ENCODE measurements at places on chromosomes 1 and 21.

DNA sequence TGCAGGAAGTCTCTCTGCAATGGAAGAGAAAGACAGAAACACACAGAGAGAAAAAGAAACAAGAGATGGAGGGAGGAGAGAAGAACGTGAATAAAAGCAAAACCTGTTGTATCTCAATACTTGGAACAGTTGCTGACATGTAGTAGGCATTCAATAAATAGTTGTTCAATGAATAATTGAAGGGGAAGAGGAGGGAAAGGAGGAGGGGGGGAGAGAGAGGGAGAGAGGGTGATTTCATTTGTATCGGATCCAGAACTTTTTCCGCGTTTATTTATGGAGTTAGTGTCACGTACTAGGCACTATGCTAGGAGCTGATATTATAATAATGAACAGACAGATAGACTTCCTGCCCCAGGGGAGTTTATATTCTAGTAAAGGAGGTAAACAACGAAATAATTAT is 144.1 kb downstream of the OMA1 start:
- DNase-seq = no peak

GRCh38 chr1:115469703-115470476 is 131.8 kb upstream of the NGF start:
- DNase-seq = peak; percentile 10

- DNase-seq = no peak
These were observed 67.4 kb upstream of the PLA2G4A start for GRCh38 chr1:186761358-186761757.

- DNase-seq = no peak
These were observed 181.2 kb upstream of the RAB4A start for GRCh38 chr1:229089586-229090208.

DNA sequence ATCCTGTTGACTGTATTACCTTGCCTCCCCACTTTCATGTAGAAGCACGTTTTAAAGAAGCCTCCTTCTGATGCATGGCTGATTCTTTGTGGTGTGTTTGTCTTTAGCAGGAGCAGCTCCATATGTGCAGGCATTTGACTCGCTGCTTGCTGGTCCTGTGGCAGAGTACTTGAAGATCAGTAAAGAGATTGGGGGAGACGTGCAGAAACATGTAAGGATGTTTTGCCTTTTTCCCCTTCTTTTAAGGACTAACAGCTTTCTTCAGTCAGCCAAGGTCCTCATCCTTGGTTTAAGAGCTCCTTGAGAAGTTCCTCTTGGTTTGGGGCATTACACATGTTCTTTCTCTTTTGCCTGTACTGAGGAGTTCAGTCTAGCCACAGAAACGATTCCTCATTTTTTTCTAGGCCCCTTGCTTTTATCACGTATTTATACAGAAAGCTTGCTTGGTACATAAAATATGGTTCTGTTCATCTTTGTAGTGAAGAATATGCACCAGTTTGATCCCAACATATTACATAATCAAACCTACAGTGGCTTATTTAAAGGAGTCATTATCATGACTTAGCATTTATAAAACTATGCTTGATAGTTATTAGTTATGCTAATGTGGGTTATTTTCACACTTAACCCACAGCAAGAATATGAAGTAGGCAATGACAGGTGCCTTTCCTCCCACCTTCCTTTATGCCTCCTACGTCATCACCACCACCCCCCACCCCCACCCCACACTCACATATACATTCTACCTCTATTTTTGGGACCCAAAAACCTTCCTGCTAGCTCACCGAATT is 19.6 kb downstream of the CAP1 start:
- no peak for DNase-seq

- no peak for DNase-seq
These were observed 149.4 kb downstream of the SLC45A1 start for GRCh38 chr1:8467308-8467707.

DNA sequence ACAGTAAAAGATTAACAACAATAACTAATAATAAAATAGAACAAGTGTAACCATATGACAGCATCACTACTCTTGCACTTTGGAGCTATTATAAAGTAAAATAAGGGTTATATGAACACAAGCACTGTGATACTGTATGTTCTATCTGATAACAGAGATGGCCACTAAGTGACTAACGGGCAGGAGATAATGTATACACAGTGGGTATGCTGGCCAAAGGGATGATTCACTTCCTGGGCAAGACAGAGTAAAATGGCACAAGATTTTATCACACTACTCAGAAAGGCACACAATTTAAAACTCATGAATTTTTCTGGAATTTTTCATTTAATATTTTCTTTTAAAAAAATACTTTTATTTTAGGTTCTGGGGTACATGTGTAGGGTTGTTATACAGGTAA is 12.3 kb downstream of the SLC9C2 start:
- DNase-seq = no peak

DNA sequence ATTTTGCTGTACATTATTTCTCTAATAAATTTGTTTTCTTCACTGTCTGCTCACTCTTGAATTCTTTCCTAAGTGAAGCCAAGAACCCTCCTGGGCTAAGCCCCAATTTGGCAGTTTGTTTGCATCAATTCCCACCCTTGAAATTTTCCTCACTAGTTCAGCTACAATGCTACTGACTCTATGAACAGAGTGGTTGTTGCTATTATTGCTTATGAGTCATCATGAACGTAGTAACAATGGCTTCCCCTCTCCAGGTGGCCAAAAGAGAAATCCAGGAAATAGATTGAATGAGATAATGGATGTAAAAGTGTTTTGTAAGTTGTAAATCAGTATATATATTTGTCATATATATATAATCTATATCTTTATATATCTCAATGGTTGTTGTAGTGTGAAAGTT is 193.0 kb downstream of the URB2 start:
- no peak for DNase-seq

DNA sequence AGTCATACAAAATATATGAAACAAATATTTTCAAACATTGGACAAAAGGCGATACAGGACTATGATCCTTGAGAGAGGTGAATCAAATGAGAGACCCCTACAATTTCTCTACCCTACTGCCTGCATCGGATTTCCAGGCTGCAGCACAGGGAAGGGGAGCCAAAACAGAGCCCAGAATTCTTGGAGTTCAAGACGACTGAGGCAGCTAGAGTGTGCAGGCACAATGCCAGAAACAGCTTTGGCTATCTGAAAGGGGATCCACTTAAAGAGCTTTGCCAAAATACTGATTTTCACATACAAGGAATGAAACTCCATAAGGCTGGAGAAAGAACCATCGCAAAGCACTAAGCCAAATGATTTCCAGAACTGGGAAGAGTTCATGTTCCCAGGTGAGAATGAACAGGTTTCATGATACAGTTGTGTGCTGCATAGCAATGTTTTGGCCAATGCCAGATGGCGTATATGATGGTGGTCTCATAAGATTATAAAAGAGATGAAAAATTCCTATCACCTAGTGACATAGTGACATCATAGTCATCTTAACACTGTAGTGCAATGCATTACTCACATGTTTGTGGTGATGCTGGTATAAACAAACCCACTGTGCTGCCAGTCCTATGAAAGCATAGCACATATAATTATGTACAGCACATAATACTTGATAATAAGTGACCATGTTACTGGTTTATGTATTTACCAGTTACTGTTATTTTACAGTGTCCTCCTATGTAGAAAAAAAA is 77.5 kb downstream of the KCND3 start:
- DNase-seq = no peak

DNA sequence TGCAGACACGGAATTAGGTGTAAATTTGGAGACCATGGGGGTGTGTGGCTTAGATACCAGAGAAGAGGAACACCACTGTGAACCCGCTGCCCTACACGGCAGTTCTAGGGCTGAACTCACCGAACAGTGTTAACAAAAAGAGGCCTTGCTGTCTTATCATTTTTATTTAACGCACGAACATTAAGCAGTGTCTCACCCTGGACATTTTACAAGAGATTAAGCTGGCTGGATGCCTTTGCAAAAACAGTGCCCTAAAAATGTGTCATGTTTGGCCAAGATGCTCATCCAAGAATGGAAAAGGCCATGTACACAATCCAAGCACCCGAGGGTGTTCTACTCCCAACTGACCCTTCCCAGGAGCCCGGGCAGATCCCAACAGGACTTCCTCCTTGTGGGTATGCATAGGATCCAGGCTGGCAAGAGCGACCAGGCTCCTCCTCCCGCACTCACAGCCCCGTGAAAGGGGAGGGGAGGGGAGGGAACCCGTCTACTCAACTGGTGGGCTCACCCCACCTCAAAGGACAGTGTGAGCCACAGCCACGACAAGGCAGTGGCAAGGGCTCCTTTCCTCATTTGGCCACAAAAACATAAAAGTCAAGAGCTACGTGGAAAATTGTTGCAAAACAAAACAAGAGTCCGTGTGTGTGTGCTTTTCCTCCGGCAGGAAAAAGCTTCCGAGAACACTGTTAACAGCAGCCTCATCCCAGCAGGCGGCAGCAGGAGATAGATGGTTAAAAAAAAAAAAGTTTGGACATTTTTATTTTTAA is 20.3 kb downstream of the C2CD2 start:
- DNase-seq = no peak

DNA sequence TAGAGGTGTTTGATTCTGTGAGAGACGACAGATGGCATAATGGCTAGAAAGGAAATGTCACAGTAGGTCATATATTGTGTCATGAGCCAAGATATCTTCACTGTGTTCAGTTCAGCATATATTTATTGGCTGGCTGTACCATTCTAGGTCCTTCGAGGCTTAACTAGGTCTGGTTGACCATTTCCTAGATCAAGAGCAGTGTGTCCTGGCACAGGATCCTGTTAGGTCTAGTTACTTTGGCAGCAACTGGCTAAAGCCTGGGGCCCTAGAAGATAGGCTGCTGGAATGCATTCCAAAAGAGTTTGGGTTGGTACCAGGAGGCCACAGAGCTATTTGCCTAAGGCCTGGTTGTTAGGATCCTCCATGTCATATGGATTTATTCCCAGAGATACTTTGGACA is 20.9 kb downstream of the ZBTB40 start:
- DNase-seq = no peak

DNA sequence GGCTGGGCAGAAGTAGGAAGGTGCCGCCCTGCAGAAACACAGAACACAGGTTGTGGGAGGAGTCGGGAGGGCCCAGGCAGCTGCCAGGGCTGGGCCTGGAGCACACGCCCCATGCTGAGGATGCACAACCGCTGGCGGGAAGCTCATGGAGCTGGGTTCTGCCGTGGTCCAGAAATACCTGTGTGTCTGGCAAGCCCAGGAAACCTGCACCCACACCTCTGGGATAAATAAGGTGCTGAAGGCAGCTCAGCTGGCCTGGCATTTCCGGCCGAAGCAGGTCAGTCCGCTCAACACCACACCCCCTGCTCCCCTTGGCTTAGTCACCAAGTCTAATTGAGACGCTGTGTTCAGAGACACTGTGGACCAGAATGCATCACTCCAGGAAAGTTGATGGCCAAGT is 32.1 kb downstream of the CTNNBIP1 start:
- no peak for DNase-seq

- no peak for DNase-seq
These were observed 61.6 kb downstream of the RNF187 start for GRCh38 chr1:228548788-228549187.

GRCh38 chr1:69898403-69898947 is 306.9 kb downstream of the LRRC40 start:
- DNase-seq = no peak

DNA sequence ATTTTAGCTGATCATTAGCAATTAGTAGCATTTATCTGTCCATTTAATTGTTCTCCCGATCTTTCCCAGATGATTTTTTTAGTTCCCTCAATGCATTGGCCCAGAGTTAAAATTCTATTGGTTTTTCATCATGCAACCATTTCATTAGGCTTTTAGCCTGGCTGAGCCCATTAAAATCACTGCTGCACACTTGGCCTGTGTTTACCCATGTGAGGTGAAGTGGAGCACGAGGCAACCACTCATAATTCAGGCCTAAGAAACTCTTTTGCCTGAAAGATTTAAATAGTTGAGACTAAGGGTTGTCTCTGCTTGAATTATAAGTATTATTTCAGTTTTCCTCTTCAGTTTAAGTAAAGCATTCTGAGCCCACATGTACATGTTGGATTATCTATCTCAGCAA is 889.0 kb upstream of the ADGRL4 start:
- no peak for DNase-seq

DNA sequence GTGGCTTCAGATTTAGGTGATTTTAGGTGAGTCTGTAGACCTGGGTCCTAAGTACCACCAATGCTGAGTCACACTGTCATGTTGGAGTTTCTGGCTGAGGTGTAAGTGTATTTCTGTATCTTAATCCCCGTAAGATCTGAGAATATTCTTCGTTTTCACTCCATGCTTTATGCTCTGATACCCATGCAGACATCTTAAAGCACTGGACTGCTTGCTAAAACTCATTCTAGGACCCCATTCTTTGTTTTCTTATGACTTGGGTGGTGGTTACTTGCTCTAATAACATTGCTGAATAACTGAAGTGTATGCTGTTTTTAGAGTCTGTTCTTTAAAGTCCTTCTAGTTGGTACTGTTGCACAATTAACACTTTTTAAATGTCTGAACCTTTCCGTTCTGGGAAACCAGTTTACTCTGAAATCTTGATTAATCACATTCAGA is 36.6 kb downstream of the CDC42 start:
- DNase-seq = no peak

- DNase-seq = peak; percentile 43
These were observed 823 bp upstream of the SYF2 start for GRCh38 chr1:25232866-25233784.

- DNase-seq = no peak
These were observed 127.4 kb downstream of the HMCN1 start for GRCh38 chr1:185861630-185862029.

DNA sequence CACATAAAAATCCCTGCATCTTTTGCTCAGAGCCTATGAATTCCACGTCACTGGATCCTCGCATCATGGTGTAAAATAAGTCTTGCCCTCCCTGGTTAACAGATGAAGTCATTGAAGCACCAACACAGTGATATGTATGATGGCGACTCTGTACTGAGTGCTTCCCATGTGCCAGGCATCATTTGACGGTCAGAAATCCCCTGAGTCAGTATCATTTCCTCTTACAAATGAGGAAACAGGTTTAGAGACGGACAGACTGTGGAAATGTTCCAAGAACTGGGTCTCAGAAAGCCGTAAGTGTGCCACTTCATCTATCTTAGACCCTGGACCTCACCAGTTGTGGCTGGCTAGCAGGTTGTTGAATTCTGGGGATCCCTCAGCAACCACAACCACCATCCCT is 5.1 kb upstream of the OLFML2B start:
- no peak for DNase-seq

Measured in activated T-cell treated with anti-CD3 and anti-CD28 coated beads for 24 hours (primary cell).